Activated naive CD8-positive, alpha-beta T cell treated with anti-CD3 and anti-CD28 coated beads, Interleukin-2, amount 10 ng/mL, durations not matched to agents 7 days and 5 days (primary cell): ENCODE measurements at places on chromosomes 4 and X. TPM values are rescaled to one million over a fixed set of nuclear protein-coding genes. Genes with fewer than 3 reads are reported as not detected.

TEX13D gene
- total RNA-seq, result not detected

PDGFRA gene
- total RNA-seq, result not detected

XKRX gene
- 0.23 TPM for total RNA-seq

ANKRD50 gene
- total RNA-seq, result 0.28 TPM

RTL9 gene
- not detected for total RNA-seq

CSTF2 gene
- total RNA-seq, result 28.1 TPM

KLKB1 gene
- total RNA-seq, result 0.48 TPM

DNA sequence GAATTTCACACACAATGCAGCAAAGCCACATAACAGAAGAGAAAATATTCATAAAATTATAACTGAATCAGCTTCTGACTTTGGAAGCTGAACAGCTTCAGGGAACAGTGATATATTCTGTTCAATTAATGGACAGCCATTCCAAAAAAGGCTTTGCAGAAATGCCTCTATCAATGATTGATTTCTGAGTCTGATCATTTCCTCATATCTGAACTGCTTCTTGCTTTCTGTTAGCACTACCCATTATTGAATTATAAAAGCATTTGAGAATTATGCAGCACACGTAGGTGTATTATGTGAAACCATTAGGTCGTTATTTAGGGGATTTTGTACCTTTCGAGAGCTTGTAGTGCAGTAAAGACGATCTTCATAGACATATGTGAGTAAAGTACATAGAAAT, 159.6 kb downstream of the STIM2 start:
- no peak for DNase-seq

- no peak for DNase-seq
Measured at GRCh38 chr4:103204111-103204510, 6.0 kb upstream of the CENPE start.

DNA sequence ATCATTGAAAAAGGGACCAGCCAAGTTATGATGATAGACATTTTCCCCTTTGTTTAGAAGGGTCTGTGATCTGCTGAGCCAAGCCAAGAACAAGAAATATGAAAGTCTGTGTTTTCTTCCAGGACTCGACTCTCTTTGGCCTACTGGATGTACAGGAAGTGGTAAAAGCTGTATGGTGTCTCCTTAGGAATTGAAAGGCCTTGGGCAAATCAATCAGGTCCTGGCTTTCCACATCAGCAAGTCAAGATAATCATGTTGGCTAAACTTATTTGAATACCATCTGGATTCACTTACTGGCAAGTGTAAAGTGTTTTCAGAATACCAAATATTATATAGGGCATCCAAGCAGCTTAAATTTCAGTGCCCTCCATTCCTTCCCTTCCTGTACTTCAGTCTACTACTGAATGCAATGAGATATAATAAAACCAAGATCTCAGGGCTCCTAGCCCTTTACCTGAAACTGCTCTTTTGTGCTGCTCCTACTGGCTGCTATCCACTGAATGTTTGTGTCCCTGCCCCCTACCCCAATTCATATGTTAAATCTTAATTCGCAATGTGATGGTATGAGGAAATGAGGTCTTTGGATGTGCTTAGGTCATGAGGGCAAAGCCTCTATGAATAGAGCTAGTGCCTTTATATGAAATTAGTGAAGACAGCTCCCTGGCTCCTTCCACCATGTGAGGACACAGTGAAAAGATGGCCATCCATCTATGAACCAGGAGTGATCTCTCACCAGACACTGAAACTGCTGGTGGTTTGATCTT, 578.0 kb downstream of the SPRY1 start:
- DNase-seq, result no peak

DNA sequence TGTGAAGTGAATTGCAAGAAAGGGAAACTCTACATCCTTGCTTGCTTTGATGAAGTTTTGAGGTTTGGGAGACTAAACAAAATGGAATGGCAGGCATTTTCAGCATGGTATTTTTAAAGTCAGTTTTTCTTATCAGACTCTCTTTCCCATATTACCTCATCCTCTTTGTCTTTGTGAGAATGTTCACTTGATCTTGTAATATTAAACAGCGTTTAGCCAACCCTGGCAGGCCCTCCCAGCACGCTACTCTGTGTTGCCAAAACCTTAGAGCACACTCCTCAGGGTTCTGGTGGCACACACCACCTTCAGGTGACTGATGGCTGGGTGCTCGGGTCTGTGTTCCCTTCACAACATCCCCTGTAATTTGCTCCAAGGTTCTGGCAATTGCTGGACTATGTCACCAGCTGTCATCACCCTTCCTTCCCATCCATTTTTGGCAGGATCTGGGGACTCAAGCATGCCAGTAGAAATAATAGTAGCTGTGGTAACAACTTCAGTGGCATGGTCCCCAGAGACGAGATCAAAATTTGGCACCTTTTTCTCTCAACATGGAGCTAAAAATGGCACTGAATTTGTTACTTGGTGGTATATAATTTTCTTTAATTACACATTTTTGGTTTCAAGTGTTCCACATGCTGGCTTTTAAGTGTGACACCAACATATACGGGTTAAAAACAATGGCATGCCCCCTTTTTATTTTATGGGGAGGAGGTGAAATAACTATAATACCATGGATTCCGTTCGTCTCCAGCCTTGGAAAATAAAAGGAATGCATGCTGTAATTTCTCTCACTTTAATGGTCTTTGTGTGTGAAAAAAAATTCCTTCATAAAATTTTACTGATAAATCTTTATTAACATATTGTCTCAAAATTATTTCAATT, 273.1 kb downstream of the DCTD start:
- no peak for DNase-seq

DNA sequence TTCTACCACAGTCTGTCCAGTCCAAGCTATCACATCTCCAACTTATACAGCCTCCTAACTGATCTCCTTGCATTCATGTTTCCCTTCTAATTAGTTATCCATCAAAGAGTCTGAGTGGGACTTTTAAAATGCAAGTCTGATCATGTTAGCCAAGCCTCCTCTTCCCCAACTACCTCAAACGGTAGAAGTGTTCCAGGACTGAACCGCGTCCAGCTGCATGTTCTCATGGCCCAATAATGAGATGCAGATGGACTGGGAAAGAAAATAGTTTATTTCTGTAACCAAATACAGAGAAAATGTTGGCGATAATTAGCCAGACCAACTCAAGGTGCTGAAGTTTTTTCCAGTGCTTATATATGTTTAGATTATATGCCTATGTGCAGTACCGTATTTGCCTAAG, 46.6 kb upstream of the PPP1R2C start:
- DNase-seq, result no peak

DNA sequence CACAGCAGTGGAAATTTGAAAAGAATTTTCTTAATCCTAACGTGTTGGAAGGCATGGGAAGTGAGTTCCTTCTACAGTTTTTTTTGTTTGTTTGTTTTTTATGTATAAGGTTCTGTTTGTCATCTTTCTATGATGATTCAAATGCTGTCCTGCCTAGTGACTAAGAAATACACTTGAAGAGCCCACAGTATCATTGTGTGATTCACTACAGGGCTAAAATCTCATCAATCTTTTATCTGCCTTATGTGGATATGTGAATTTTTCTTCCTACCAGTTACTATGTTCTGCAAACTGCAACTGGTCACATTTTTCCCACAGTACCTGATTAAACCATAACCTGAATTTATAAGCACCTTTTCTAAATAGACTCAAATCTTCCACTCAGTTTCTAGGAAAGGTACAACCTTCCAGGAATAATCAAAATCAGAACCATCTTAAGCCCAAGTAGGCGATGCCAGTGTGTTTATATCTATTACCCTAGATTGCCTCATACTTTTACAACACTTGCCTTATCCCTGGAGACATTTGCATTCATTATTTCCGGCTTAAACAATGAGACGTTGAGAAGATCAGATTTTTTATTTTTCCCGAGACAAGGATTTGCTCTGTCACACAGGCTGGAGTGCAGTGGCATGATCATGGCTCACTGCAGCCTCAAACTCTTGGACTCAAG, 214.6 kb upstream of the GALNT7 start:
- DNase-seq, result no peak

- no peak for DNase-seq
Measured at GRCh38 chr4:7983296-7983695, 43.6 kb upstream of the AFAP1 start.

GRCh38 chr4:5784021-5784420, 73.0 kb downstream of the EVC start:
- no peak for DNase-seq

DNA sequence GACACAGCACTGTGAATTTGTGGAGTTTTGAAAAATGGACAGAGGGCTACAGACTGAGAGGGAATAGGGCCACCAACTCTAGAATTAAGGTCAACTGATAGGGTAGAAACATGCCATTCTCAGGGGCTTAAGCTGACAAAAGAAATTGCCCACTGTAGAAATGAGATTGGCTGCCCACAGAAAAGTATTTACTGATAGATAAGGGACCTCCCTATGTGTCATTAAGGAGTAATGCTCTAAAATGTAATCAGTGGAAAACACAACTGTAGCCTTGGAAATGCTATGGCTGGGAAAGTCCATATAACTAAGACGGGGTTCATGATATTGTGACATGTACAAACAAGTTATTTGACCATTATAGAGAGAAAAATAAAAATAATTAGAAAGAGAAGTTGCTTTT, 4.6 kb downstream of the RTL9 start:
- no peak for DNase-seq

- DNase-seq, result no peak
Measured at GRCh38 chr4:155468282-155468681, 91.5 kb upstream of the MAP9 start.
